Right atrium auricular region (tissue), 2 donors: ENCODE measurements at places on chromosomes 6 and 20. TPM values are rescaled to one million over a fixed set of nuclear protein-coding genes. Genes with fewer than 3 reads are reported as not detected.
A peak's percentile ranks its signal among the peaks of the same experiment; 100 is the strongest.

Gene COL10A1
- not detected for total RNA-seq

Gene ZSCAN23
- 0.79 TPM for total RNA-seq

Gene CENPQ
- 5.3 TPM for total RNA-seq

Gene TGM3
- total RNA-seq = not detected

Gene HSPA12B
- total RNA-seq = 11.2 TPM

Gene MYT1
- total RNA-seq = 0.15 TPM

Gene HINT3
- 16.6 TPM for total RNA-seq

Gene CDKN1A
- total RNA-seq = 63.8 TPM

Gene OR2H1
- total RNA-seq = not detected

Gene TRAPPC3L
- total RNA-seq = not detected

Gene KIF6
- not detected for total RNA-seq

Gene SRSF12
- total RNA-seq = not detected

GRCh38 chr6:23228439-23229024 is 659.2 kb downstream of the HDGFL1 start:
- no peak for DNase-seq

DNA sequence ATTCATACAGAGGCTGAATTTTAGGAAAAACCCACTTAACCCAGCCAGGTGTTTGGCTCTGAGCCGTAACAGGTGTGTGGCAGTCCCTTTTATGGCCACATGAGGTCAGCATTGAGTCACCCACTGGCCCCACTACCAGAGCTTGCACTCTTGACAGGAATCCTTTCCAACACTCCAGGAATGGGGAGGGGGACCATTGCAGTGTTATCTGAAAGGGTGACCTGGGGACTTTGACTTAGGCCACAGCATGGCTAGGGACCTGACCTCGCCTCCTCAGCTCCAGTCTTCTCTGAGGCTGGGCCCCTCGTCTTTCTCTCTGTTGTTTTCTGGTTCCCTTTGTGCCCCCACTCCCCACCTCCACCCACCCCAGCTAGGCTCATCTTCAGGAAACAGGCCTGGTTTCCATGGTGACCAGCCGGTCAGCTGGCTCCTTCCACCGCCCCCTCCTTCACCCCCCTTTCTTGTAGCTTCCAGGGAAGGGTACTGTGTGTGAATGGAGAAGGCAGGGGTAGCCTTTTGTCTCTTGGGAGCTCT is 2.1 kb upstream of the TMEM151B start:
- no peak for DNase-seq

DNA sequence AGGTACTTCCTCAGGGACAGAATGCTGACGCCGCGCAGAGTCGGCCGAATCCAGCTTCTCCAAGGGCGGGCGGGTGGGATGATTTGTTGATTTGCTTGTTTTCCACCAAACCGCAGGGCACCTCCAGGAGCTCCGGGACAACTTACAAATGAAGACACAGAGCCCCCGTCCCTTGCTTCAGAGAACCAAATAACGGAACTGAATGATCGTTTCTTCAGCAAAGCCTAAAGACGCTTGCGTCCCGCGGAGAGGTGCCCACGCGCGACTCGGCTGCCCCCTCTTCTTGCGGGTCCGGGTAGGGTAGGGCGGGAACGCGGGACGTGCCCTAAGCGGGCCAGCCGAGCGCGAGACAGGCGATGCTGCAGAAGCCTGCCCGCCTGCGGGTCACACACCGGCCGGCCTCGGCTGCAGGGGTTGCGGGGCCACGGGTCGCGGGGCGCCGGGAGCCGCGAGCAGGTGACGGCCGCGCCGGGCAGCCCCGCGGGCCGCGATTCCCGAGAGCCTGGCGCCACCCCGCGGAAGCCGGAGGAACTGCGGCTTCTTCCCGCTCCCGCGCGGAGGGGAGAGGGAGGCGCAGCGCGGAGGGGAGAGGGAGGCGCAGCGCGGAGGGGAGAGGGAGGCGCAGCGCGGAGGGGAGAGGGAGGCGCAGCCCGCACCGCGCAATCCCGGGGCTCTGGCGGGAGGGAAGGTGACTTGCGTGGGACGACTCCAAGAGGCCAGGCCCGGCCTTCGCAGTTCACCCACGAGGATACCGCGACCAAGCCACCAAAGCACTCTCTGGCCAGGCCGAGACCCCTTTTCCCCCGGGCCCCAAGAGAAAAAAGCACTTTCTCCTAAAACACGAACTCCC is 7.7 kb upstream of the FOXF2 start:
- peak; percentile 57 for DNase-seq

DNA sequence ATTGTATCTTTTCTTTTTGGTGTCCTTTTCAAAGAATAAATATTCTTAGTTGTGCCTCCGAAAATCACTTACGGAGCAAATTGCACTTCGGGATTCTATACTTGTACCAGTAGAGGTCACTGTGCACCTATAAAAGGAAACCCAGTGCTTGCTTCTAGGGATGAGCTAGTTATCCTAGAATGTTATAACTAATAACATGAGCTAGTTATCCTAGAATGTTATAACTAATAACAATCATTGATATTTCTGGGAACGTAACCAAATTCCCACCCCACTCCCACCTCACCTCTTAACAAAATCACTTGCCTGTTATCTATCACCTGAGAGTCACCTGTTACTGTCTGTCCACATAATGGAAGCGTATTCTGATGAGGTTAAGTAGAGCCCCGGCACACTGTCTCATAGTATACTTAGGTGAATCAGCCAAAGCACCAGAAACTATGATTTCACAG is 126.9 kb upstream of the TIAM2 start:
- DNase-seq = no peak

- DNase-seq = peak; percentile 85
These were observed 39.8 kb downstream of the SRSF3 start for GRCh38 chr6:36633915-36634314.

- no peak for DNase-seq
These were observed 37.0 kb upstream of the MYL9 start for GRCh38 chr20:36504295-36504694.

DNA sequence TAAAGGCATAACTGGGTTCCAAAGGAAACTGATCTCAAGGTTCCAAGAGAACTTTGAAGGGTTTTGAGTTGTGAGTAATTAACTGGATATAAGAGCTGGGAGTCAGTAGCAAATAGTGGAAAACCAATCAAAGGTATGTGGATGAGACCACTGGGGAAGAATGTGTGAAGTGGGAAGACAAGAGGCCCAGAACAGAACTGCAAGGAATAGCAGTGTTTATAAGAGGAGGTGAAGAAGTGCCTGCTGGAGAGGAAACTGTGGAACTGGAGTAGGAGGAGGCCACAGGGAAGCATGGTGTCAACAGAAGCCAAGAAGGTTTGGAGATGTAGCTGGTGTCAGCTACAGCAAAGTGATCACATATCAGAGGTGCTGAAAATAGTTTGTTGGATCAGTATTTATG is 18.7 kb upstream of the HDAC2 start:
- no peak for DNase-seq

GRCh38 chr6:39517756-39518155 is 195.3 kb upstream of the KCNK16 start:
- DNase-seq = no peak

GRCh38 chr6:112218563-112218962 is 35.8 kb downstream of the LAMA4 start:
- peak; percentile 64 for DNase-seq

DNA sequence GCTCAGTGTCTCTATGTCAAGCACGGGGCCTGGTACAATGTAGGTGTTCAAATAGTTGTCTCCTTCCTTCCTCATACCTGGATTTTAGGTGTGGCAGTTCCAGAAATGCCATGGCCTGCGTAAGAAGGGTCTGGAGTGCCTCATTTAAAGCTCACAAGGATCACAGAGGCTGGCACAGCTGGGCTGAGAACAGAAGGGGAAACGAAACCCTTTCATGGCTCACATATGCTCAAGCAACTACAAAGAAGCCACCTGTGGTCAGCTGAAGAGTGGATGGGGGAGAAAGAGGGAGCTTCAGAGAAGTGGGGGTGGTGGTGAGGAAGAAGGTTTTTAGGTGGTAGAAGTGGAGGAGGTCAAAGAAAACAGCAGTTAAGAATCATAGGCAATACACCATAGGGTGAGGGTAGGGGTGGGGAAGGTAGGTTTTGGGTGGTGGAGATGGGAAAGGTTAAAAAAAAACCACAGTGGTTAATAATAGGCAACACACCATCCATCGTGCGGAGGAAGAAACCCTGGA is 17.0 kb upstream of the TOP1 start:
- no peak for DNase-seq

DNA sequence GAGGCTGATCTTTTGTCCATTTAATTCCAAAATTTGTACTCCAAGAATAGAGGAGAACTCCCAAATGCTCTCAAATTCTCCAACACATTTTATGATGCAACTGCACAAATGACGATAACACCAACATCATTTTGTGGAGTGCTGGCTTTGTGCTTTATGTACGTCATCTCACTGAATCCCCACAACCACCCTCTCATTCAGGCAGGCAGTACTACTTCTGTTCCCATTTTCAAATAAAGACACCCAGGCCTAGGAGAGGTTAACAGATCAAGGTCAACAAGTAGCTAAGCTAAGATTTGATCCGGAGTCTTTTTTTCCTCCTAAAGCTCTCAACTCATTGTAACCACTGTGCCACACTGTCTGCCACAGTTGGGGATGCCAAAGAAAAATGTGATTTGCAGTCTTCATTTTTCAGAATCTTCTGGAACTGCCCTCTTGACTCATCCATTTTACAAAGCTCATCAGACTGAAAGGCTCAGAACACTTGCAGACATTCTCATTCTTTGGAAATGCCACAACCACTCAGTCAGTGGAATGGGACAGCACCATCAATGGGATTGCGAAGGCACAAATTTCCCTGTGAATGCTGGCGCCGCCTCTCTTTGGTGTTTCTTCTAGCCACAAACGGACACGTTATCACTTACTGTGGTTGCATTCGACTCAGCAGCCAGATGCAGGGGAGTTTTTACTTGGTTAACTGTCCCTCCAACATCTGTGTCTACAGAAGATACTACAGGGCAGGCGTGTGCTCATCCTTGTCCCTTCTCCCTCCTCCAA is 184.4 kb downstream of the GJA10 start:
- no peak for DNase-seq
